ENCODE measurements at places on chromosomes 7 and 10.

- no peak for DNase-seq
Observed at GRCh38 chr7:20439416-20440185, 108.9 kb downstream of the ITGB8 start.

DNA sequence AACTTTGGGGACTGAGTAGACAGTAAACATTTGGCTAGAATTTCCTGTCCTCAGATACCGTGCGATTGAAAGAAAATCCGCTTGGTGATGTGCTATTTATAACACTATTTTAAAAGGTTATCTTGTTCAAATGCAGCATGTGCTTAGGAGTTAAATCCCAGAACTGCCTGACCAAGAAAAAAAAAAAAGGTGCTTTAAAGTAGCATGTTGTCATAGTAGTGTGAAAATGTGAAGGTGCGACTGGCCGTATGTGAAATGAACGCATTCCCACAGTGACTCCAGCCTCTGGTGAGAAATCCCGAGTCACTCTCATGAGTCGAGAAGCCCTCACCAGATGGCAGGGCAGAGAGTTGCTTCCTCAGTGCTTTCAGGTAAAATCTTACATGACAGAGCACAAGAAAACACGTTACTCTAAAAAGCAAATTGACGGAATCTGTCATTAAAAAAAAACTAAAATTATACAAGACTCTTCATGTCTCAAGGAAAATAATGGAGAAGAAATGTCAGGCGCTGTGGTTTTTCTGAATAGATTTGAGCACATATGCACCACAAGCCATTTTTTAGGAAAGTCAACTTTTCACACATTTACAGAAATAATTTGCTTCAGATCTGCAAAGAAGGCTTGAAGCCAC, 18.4 kb upstream of the KLF6 start:
- DNase-seq: no peak

DNA sequence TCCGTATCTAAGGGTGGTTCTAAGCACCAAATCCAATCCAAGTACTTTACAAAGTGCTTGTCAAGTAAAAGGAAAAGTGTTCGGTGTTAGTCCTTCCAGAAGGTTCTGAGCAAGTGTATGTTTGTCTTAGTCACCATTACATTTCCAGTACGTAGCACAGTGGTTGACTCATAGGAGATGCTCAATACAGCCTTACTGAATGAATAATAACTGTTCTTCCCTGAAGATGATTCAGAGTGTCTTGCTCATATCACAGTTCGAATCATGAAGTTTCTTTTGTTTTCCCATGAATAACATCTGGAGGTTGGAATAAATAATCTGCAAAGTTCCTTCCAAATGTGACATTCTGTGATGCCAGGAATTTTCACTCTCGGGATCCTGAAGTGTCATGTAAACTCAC, 53.4 kb downstream of the WNT2 start:
- DNase-seq: no peak

- DNase-seq: no peak
Observed at GRCh38 chr10:114987995-114988394, 50.0 kb downstream of the TRUB1 start.

DNA sequence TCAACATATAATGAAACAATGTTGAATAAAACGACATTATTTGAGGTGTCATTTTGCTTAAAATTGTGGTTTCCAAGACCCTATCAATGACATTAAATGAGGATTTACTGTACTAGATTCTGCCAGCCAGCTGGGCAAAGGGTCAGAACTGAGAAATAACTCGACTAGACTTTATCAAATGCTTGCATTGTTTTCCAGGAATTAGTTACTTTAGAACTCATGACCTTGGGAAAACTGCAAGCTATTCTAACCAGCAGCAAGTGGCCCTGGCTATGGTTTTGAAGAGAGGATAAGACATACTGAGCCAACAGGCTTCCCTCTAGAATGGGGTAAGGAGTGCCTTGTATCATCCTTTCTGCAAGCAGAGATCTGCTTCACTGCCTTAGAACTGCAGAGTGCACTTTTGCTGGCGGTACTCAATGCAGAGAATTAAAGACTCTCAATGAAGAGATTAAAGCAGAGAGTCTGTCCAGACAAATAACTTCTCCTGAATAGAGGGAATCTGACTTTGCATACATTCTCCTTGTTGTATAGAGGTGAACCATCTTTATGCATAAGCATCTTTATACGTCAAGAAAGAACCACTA, 281.5 kb downstream of the ARL4A start:
- DNase-seq: no peak

Data from activated CD8-positive, alpha-beta memory T cell treated with anti-CD3 and anti-CD28 coated beads for 1 hour (primary cell).